Fibroblast of villous mesenchyme (primary cell): ENCODE measurements at places on chromosomes 4 and X. TPM values are rescaled to one million over a fixed set of nuclear protein-coding genes. Genes with fewer than 3 reads are reported as not detected.

Gene TLR2
- total RNA-seq, result under 0.01 and 0.32 TPM in 2 replicates

Gene ZCCHC18
- 0.43 and 0.64 TPM in 2 replicates for total RNA-seq

DNA sequence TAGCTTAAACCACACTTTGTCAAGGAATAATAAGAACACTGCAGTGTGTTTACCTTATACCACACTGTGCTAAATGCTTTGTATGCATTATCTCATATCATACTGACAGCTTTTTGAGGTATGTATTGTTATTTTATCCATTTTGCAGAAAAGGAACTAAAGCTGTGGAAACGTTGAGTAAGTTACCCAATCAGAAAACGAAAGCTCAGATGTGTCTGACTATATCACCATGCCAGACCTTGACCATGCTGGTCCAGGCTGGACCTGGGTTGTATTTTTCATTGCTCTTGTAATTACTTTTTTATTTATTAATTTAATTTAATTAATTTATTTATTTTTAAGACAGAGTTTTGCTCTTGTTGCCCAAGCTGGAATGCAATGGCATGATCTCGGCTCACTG, 2.1 kb downstream of the HSD17B11 start:
- no peak for DNase-seq

DNA sequence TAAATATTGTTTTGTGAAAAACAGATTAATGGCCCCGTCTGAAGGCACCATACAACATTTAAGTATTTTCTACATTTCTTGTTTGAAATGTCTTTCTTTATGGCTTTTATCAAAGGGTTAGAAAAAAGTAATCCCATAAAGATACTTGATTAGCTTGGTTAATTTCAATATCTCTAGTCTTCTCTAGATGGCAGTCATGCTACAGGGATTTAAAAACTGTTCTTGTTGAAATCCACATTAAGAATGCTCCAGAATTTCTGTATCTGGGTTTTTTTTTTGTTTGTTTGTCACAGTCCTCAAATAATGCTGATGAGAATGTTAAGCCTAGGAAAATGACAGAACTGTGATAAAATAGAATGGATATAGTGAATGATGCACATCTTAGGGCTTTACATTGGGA, 109.0 kb upstream of the AADAT start:
- DNase-seq, result no peak

DNA sequence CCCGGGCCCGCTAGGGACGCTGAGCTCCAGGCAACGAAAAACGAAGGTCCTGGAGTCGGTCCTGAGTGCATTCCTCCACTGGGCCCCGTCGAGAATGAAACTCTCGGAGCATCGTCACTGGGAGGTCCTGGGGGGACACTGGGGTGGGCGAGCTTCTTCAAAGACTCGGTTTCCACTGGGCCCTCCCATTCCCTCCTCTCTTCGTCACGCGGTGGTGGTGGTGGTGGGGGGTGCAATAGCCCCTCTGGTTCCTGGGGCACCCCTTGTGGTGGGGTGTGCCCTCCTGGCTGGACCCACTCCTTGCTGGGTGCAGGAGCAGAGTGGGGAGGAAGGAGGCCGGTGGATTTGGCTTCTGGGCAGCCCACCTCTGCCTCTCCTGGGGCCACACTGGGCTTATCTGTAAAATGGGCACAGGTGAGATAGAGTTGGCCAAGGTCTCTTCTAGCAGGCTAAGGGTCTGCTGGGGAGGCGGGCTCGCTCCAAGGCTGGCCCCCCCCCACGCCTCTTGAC, 12.9 kb downstream of the HMX1 start:
- DNase-seq, result no peak

DNA sequence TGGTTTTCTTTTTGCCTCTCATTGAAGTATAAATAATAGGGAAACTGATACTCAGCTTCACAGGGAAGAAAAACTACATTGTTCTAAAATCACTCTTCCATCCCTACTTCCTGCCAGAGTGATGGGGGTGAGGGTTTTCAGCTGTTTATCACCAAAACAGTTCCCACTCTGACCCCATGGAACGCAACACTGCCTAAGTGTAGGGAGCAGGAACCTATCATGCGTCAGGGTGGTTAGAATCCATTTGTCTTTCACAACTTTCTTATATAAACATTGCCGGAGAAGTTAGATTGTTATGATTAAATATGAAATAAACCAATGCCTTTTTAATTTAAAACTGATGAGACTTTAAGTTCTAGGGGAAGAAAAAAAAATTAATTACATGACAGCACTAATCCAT, 15.8 kb upstream of the MPC1L start:
- no peak for DNase-seq

GRCh38 chr4:107442538-107443111, 277.4 kb downstream of the PAPSS1 start:
- no peak for DNase-seq

Gene AMTN
- total RNA-seq, result not detected in 2 replicates

GRCh38 chr4:45453258-45453853, 670.5 kb downstream of the GABRG1 start:
- peak; percentile 1 for DNase-seq

- no peak for DNase-seq
Observed at GRCh38 chr4:175789647-175790046, 22.4 kb downstream of the GPM6A start.

- peak; percentile 9 for DNase-seq
Observed at GRCh38 chr4:14348506-14348905, 653.8 kb upstream of the CPEB2 start.

Gene HSFX4
- total RNA-seq, result not detected in 2 replicates

DNA sequence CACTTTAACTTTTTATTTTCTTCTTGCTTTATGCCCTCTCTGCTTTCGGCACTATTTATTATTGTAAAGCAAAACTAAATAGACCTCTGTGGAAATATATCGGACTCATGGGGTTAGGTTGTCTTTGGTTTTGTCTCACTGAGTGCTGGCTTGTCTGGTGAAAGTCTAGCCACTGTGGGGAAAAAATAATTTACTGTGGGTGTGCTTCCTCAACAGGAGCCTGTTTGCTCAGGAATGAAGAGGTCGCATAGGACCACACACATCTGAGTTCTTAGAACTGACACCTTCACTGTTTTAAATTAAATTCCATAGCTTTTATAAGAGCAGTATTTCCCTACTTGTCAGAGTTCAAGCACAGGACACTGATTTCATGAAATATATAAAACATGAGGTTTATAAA, 103.0 kb upstream of the BMPR1B start:
- DNase-seq, result no peak

Gene CT45A1
- not detected in 2 replicates for total RNA-seq

GRCh38 chr4:184148738-184149637, 68.7 kb downstream of the ENPP6 start:
- DNase-seq, result no peak

- no peak for DNase-seq
Observed at GRCh38 chr4:99215521-99215920, 3.5 kb downstream of the ADH6 start.

- no peak for DNase-seq
Observed at GRCh38 chr4:175054980-175055379, 136.8 kb downstream of the ADAM29 start.

- DNase-seq, result peak; percentile 22
Observed at GRCh38 chrX:70664726-70665125, 220.1 kb downstream of the DLG3 start.

DNA sequence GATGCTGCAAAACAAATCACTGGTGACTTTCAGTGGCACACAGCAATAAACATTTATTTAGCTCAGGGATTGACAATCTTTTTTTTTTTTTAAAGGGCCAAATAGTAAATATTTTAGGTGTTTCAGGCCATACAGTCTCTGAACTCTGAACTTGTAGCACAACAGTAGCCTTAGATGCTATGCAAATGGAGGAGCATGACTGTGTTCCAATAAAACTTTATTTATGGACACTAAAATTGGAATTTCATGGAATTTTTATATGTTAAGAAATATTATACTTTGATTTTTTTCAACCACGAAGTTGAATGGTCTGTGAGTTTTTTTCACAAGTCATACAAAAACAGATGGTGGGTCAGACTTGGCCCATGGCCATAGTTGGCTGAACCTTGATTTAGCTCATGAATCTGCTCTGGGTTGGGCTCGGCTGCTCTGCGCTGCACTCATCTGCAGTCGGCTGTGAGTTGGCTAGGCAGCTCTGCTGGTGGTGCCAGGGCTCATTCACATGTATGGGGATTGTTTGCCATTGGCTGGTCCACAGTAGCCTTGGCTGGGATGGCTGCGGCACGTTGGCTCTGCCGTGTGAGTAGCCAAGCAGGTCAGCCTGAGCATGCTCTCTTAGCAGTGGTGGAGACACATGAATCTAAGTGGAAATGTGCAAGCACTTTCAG, 231.7 kb upstream of the PGRMC2 start:
- no peak for DNase-seq

GRCh38 chrX:36983831-36984230, 24.3 kb upstream of the FAM47C start:
- DNase-seq, result no peak

Gene PCDH10
- total RNA-seq, result 16.4 and 25.8 TPM in 2 replicates

- DNase-seq, result peak; percentile 28
Observed at GRCh38 chr4:472881-473569, 25.9 kb downstream of the ZNF721 start.

- DNase-seq, result no peak
Observed at GRCh38 chr4:53649357-53649756, 58.1 kb upstream of the LNX1 start.

- DNase-seq, result no peak
Observed at GRCh38 chrX:25762656-25763055, 375.5 kb upstream of the MAGEB18 start.

Gene ADGRA3
- 24.8 and 25.9 TPM in 2 replicates for total RNA-seq

GRCh38 chr4:90602726-90603125, 475.5 kb downstream of the CCSER1 start:
- no peak for DNase-seq

Gene LDB2
- 19.9 and 24.2 TPM in 2 replicates for total RNA-seq

Gene GAGE12E
- total RNA-seq, result not detected in 2 replicates

Gene BMP2K
- 92.1 and 173 TPM in 2 replicates for total RNA-seq

GRCh38 chr4:48321312-48321711, 20.0 kb upstream of the SLAIN2 start:
- no peak for DNase-seq

- DNase-seq, result no peak
Observed at GRCh38 chrX:70084592-70085240, 22.5 kb downstream of the OTUD6A start.

Gene MAGED4
- total RNA-seq, result 34.5 and 50.5 TPM in 2 replicates

- no peak for DNase-seq
Observed at GRCh38 chr4:138959097-138959815, 56.3 kb upstream of the NOCT start.

DNA sequence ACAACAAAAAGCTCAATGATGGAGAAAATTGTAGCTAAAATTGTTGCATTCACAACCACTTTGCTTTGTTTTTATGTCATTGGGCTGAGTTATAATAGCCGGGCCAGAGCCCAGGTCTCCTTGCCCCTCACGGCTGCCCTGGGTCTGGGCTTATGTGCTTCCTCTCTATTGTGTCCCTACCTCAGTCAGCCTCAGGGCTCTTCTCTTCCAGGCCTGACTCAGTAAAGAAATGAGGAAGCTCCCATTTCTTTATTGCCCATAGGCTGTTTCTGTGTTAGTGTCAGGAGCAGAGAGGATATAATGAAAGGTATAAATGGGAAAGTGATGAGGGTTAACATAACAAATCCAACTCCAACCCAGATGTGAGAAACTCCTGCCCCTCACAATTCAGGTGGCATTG, 18.0 kb downstream of the BST1 start:
- no peak for DNase-seq

Gene TKTL2
- total RNA-seq, result under 0.01 TPM in 1 of 2 replicates, not detected in the other

DNA sequence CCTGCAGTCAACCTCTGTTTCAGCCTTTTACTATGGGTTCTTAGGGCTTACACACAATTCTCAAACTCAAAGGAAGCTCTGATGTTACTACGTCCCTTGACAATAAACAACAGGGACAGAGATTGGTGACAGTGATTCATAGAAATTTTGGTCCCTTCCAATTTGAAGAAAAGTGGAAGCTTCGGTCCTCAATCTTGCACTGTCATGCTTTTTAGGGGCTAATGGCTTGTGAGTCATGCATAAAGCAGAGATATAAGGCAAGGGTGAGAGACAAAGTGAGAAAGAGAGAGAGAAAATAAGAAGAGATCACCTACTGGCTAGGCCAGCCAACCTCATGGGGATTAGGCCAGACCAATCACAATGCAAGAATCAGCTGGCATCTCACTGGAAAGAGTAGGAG, 63.2 kb upstream of the STARD8 start:
- DNase-seq, result no peak

GRCh38 chrX:72666451-72666850, 47.7 kb downstream of the PHKA1 start:
- no peak for DNase-seq

GRCh38 chr4:157170321-157170720, 50.2 kb upstream of the GRIA2 start:
- no peak for DNase-seq

Gene HTR2C
- total RNA-seq, result under 0.01 TPM in 2 replicates

GRCh38 chrX:2618516-2618915, 72.6 kb upstream of the CD99 start:
- no peak for DNase-seq

Gene FDCSP
- not detected in 2 replicates for total RNA-seq

DNA sequence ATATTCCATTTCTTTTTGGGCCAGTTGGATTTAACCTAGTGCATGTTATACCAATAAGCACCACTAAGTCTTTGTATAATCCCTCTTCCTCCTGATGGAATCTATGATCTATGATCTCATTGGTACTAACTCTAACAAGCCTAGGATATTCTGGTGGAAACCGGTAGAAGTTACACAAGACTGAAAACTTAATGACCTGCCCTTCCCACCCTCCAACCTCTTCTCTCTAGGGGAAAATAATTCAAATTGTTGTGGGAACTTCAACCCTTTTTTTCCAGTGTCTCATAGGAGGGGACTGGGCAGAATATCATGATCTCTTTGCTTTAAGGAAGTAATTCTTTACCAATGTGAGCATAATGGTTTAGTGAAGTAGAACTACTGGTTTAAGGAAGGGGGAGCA, 289.5 kb upstream of the BOD1L1 start:
- DNase-seq, result peak; percentile 47

Gene CFI
- 17.3 and 18.4 TPM in 2 replicates for total RNA-seq
